Occipital lobe (tissue), 3 donors: ENCODE measurements at places on chromosomes 2 and 18. TPM values are rescaled to one million over a fixed set of nuclear protein-coding genes. Genes with fewer than 3 reads are reported as not detected.

Gene ANKRD62
- total RNA-seq, result 0.16 TPM

Gene NGEF
- total RNA-seq, result 22.8 TPM

Gene TRAF3IP1
- total RNA-seq, result 10.5 TPM

Gene DAPL1
- total RNA-seq, result not detected

Gene ASB18
- 0.78 TPM for total RNA-seq

Gene GPR35
- total RNA-seq, result 0.31 TPM

Gene ALPP
- not detected for total RNA-seq

Gene HOXD13
- not detected for total RNA-seq

Gene ST6GAL2
- 148 TPM for total RNA-seq

Gene TNP1
- total RNA-seq, result not detected

Gene ADCYAP1
- total RNA-seq, result 6.4 TPM

Gene DPYSL5
- total RNA-seq, result 128 TPM

Gene MEP1B
- 0.78 TPM for total RNA-seq

Gene SERPINB2
- 0.62 TPM for total RNA-seq

Gene CYP20A1
- total RNA-seq, result 20.7 TPM

- no peak for DNase-seq
Observed at GRCh38 chr2:31475692-31476091, 61.1 kb upstream of the XDH start.

DNA sequence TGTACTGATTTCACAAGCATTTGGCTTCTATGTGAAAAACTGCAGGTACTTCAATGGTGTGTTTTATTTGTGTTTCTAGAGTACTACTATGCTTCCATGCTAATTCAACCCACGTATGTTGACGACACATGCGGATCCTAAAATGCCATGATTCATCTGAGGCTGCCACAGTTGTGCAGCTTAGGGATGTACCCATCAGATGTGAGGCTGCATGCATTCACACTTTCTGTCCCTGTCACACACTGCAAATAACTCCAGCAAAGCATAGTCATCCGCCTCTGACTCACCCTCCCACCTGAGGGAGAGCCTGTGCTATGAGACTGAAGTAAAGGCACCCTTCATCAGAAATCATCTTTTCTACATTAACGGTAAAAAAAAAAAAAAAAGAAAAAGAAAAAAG, 22.1 kb upstream of the SERTAD2 start:
- DNase-seq, result peak; percentile 76

- DNase-seq, result no peak
Observed at GRCh38 chr2:128448331-128449225, 129.9 kb upstream of the HS6ST1 start.

GRCh38 chr2:128475427-128476211, 157.0 kb upstream of the HS6ST1 start:
- no peak for DNase-seq

DNA sequence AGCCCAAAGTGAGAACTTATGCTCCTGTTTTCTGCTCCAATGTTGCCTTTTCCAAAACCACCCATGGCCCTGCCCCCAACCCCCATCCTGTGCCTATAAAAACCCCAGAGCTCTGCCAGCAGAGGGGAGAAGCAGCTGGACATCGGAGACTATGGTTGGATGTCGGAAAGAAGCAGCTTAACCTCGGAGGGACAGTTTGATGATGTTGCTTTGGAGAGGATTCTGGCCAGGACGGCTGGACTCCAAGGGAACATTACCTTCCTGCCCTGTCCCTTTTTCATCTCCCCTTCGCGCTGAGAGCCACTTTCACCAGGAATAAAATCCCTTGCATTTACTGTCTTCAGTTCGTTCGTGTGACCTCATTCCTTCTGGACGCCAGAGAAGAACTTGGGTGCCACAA, 158.4 kb downstream of the PTPRM start:
- no peak for DNase-seq

GRCh38 chr2:74646834-74647482, 1.2 kb downstream of the M1AP start:
- DNase-seq, result no peak

GRCh38 chr18:73986711-73987110, 160.9 kb downstream of the FBXO15 start:
- DNase-seq, result no peak

GRCh38 chr2:203718087-203718486, 11.6 kb downstream of the CD28 start:
- no peak for DNase-seq

GRCh38 chr18:9884532-9885140, 1.1 kb upstream of the TXNDC2 start:
- DNase-seq, result no peak

DNA sequence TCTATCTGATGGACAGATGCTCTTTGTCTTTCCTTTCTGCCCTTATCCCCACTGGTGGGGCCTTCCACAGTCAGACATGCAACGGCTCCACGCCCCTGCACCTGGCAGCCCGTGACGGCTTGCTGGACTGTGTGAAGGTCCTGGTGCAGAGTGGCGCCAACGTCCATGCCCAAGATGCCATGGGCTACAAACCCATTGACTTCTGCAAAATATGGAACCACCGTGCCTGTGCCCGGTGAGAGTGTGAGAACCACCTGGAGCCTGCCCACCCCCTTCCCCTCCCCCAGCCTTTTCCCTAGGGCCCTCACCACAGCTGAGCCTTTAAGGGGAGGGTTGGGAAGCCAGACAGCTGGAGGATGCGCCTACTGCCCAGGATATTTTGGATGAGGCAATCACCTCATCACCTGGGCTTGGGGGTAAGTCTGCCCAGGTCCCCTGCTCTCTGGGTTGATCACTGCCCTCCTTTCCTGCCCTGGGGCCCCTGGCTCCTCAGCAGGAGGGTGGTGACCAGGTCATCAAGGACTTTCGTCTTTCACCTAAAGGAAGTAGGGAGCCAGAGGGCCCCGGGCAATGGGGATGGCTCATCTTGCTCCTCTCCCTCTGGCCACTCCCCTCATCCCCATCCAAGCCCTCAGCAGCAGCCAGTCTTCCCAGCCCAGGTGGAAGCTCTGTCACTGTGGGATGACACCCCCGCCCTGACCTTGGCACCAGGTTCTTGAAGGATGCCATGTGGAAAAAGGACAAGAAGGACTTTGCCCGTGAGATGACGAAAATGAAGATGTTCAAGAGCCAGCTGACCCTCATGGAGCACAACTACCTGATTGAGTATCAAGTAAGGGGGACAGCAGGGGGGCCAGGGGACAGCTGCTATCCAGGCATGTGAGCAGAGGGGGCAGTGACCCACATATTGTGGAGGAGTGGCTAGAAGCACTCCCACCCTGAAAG, 3.7 kb downstream of the ANKRD53 start:
- DNase-seq, result no peak

GRCh38 chr2:230748087-230748486, 35.4 kb downstream of the CAB39 start:
- no peak for DNase-seq

DNA sequence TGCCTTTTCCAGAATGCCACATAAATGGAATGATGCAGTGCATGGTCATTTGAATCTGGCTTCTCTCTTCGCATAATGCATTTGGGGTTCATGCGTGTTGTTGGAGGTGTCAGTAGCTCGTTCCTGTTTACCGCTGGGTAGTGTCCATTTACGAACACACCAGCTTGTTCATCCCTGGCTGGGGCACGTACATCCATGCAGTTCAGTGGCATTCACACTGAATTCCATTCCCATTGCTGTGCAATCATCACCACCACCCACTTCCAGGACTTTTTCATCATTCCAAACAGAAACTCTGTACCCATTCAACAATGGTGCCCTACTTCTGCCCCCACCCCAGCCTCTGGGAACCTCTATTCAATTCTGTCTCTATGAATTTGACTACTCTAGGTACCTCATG, 14.7 kb upstream of the CIDEA start:
- no peak for DNase-seq

GRCh38 chr2:205657579-205657978, 24.7 kb upstream of the NRP2 start:
- no peak for DNase-seq

GRCh38 chr18:55149994-55150393, 190.7 kb upstream of the CCDC68 start:
- DNase-seq, result no peak

- no peak for DNase-seq
Observed at GRCh38 chr2:61420991-61421544, 49.8 kb downstream of the USP34 start.

GRCh38 chr2:182559623-182560022, 132.8 kb upstream of the PDE1A start:
- no peak for DNase-seq

- DNase-seq, result no peak
Observed at GRCh38 chr2:186641132-186641806, 51.4 kb downstream of the ITGAV start.

DNA sequence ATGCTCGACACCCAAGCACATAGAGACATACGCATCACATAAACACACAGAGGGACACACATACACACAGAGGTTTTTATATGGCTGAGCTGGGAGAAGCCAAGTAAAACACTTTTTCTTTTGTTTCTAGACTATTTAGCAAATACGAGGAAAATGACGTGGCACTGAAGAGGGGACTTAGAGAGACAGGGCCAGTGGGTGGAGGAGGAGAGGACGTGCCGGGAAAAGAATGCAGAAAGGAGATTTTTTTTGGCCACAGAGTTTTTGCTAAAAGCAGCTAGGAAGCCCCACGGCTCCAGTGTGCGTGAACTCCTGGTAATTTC, 168.5 kb upstream of the KLF7 start:
- no peak for DNase-seq

GRCh38 chr2:64522843-64523428, 1.2 kb upstream of the AFTPH start:
- DNase-seq, result peak; percentile 27

DNA sequence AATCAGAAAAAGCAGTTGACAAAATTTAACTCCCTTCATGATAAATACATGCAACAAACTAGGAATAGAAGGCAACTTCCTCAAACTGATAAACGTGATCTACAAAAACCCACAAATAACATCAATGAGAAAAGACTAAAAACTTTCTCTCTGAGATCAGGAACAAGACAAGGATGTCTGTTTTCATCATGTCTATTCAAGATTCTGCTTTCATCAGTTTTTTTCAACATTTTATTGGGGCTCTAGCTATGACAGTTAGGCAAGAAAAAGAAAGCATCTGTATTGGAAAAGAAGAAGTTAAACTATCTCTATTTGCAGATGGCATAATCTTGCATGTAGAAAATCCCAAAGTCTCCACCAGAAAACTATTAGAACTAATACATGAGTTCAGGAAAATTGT, 12.3 kb upstream of the CHST10 start:
- DNase-seq, result no peak

DNA sequence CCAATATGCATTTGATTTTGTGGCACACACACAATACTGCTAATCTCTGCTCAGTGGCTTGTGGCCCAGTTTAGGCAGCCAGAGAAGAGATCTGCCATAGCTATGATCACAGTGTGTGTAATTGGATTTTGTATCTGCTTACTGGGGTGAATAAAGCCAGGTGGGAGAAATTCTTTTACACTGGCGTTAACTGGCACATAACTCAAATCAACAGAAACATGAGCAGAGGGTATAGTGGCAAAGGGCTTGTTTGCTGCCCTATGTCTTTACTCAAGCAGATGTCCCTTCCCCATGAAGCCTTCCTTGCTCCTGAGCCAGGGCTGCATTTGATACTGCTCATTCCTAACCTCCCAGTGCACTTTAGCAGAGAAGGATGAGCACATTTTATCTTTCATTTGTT, 28.5 kb downstream of the STON1 start:
- DNase-seq, result no peak

DNA sequence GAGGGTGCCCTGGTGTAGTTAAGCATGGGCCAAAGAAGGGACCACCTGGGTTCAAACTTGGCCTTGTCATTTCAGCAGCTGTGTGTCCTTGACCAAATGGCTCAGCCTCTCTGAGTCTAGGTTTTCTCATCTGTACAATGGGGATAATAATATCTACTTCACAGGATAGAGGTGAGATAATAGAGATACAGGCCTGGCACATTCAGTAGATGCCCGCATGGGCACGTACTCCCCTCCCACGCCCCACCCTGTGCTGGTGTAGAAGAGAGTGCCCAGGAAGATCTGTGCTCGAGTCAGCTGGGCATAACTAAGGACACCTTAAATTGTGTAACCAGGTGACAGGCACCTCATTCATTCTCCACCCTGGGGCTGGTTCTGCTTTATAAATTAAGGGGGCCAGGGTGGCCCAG, 8.4 kb upstream of the TMEM185B start:
- no peak for DNase-seq

- DNase-seq, result no peak
Observed at GRCh38 chr18:62744076-62744968, 29.0 kb downstream of the PHLPP1 start.

GRCh38 chr2:152223977-152224376, 48.4 kb upstream of the STAM2 start:
- no peak for DNase-seq

DNA sequence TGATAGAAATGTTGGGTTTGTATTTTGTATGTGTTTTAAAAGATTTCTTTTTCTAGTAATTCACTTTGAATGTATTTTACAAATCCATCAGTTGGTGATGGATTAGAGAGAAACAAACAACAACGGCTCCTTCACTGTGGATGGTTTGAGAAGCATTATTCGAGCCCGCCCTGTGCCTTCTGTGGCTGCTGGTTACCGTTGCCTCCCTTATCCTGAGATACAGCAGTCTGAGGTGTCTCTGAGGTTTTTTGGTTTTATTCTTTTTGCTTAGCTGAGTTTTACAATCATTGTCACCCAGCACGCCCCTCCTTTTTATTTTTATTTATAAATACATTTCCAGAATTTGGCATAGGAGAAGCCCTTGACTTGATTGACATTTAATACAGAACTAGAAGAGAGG, 168.3 kb downstream of the BABAM2 start:
- no peak for DNase-seq

DNA sequence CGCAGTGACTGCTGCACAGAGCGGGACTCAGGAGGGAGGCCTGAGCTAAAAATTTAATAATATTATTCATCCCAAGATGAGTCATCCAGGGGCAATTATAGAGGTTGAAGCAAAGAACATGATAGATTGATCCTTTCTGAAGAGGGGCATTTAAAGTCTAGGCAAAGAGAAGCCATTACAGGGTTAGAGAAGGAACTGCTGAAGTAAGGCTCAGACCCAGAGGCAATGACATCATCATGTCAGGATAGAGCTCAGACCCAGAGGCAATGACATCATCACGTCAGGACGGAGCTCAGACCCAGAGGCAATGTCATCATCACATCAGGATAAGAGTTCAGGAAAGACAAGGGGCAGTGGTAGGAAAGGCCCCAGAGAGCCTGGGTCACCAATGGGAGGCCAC, 184.0 kb downstream of the TMEM18 start:
- DNase-seq, result no peak
